ENCODE measurements at places on chromosomes 7 and 10.
A peak's percentile ranks its signal among the peaks of the same experiment; 100 is the strongest.

DNA sequence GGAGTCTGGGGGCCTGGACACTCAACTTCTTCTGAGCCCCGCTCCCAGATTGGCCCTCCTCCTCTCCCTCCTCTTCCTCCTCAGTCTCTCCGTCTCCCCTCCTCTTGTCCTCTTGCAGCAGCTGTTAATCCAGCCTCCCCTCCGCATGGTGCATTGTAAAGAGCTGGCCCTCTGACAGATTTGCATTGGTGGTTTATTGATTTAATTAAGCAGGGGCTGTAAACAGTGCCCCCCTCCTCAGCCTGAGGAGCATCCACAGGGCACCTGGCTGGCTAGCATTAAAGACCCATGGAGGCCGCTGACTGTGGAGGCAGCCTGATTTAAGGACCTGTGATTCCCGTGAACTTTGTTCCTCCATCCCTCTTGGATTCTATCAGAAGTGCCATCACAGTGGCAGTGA, 28.9 kb upstream of the PCBD1 start:
- DNase-seq, result no peak

DNA sequence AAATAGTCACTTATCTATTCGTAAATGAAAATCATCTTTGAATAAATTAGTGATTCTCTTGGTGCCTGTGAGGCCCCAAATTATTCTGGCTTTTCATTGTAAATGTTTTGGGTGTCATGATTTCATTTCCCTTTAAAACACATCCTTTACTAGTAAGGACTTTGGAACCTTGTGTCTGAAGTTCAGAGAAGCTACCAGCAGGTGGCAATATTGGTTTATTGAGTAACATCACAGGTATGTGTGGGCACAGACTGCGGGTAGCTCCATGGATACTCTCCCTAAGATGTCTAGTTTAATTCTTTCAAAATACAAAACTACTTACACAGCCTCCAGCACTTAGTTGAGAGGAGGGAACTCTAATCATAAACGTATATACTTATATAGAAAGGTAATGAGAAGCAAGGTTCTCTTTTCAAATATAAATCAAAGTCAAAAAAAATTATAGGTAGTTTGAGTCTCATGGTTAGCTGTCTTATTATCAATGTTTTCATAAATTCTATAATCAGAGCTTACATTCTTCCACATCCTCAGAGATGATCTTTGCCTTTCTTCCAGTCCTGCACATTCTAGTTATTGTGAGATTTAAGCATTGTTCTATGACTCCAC, 449.6 kb downstream of the GRM8 start:
- DNase-seq, result no peak

GRCh38 chr7:114864278-114864677, 57.6 kb upstream of the MDFIC start:
- DNase-seq, result no peak

- DNase-seq, result no peak
Measured at GRCh38 chr7:44052771-44053365, 8.4 kb downstream of the DBNL start.

DNA sequence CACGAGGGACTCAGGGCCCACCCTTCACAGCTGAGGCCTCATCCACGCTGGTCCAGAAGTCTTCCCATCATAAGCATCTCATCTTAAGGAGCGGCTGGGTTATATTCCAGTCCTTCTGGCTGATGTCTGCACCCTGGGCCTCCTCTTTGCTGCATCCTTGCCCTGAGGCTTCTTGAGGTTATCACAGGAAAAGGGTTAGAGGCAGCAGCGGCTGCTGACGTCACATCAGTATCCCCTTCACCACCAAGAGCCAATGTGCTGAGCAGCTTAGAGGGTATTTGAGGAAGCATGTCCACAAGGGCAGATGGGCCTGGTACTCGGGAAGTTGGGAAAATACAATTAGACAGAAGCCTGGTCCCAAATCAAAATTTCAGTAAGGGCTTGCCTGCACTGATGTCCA, 125.1 kb downstream of the PLXNA4 start:
- DNase-seq, result peak; percentile 44

GRCh38 chr7:159370-160270, 32.8 kb upstream of the FAM20C start:
- DNase-seq, result no peak

DNA sequence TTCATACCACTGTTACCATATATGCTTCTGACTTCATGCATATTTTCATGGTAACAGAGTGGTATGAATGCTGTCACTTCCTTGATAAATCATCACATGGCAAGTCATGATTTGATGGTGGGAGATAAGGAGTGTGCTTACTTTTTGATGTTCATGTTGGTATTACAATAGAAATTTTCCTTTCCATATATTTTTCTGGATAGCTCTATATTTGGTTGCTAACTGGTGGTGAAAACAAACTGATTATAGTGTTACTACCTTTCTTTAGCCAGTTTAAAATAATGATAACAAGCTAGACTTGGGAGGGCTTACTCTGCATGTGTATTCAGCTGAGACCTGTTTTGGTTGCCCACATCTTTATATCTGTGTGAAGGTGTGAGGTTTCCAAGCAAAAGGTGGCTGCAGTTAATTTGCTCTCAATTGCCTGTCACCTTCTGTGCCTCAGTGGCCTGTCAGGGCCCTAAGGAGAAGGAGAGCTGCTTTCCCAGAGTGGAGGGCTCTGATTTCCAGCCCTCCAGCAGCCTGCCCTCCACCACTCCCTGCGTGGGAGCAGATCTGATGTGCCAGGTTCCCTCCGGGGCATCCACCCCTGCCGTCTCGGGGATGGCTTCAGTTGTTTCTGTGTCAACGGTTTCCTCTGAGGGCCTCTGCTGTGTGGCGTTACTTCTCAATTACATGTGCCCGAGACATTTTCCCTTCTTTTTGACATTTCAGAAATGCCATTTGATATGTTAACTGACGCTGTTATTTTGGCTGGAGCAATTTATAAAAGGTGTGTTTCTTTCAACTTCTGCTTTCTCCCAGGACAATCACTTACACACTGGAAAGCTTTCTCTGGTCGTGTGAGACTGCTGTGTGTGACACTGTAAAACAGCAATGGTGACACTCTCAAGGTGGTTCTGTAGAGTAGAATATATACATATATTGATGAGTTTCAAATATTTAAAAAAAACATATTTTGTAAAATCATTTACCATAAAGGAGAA, 107.7 kb upstream of the KLF6 start:
- DNase-seq, result peak; percentile 30

DNA sequence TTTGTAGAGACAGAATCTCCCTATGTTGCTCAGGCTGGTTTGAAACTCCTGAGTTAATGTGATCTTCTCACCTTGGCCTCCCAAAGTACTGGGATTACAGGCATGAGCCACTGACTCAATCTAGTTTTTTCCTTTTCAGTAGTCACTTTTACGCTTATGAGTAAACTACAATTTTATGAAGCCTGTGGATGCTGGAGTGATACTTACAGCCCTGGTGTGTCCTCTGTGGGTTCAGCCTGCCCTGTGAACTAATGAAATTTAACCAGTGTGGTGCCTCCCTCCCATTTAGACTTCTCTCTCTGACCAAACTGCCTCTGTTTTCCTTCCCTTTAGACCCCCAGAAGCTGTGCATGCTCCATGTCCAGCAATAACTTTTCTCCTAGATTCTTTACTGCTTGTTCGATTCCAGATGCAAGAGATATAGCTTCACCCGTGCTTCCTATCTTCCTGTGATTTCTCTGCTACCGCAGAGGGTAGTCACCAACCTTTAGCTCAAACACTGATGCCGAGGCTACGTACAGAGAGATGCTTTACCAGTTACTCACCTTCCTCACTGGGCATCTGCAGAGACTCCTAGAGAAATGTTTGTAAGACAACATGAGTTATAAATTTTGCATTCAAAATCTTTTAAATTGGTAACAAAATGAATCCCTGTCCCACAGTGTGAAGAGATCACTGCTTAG, 90.8 kb downstream of the KIAA1217 start:
- no peak for DNase-seq

DNA sequence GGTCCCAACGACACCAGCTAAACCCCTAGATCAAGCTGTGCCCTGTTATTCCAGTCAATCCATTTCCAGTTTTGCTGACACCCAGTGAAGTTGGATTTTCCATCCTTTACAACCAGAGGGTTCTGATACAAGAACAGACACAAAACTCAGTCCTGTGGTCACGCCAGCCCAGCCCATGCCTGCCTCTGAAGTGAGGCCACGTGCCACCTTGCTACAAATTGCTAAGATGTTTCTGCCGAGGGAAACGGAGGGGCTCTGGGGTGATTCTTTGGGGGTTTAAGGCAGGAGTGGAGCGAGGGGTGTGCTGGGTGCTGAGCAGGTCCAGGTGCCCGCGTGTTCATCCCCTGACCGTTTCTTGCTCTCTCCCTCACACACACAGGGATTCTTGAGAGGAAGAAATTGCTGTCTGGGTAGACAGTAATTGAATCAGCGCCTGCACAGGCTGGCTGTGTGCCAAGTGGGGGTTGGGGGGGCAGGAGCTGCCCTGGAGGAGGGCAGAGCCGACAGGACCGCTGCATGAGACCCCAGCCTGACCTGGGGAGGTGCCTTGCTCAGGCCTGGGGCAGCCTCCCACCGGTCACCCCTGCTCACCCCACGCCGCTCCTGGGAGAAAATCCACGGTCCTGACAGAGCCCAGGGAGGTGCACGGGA, 38.1 kb downstream of the ADAP1 start:
- no peak for DNase-seq

DNA sequence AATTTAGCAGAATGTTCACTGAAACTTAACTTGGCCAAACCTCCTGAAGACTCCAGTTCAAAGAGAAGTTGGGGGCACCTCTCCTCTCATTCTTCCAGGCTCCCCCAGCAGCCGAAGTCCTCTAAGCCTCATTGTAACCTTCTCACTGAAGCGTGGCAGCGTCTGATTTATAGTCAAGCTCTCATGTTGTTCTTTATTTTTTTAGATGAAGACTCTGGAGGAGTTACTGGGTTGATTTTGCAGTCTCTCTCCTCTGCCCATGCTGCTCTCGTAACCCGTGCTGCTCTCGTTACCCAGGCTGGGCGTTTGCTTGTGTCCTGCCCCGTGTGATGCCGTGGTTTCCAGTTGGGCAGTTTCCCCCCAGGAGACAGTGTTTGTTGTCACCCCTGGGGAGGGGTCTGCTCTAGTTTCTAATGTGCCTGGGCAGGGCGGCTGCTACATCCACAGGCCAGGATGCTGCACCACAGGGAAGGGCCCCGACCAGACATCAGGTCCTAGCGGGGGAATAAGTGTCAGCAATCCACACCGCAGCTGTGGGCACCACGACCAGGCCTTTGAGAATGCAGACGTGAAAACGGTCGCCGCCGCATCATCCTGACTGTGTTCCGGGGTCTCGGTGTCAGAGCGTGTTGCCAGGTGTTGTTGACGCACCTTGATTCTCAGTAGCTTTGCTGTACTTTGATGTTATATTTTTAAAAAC, 65.2 kb downstream of the WDR37 start:
- no peak for DNase-seq

DNA sequence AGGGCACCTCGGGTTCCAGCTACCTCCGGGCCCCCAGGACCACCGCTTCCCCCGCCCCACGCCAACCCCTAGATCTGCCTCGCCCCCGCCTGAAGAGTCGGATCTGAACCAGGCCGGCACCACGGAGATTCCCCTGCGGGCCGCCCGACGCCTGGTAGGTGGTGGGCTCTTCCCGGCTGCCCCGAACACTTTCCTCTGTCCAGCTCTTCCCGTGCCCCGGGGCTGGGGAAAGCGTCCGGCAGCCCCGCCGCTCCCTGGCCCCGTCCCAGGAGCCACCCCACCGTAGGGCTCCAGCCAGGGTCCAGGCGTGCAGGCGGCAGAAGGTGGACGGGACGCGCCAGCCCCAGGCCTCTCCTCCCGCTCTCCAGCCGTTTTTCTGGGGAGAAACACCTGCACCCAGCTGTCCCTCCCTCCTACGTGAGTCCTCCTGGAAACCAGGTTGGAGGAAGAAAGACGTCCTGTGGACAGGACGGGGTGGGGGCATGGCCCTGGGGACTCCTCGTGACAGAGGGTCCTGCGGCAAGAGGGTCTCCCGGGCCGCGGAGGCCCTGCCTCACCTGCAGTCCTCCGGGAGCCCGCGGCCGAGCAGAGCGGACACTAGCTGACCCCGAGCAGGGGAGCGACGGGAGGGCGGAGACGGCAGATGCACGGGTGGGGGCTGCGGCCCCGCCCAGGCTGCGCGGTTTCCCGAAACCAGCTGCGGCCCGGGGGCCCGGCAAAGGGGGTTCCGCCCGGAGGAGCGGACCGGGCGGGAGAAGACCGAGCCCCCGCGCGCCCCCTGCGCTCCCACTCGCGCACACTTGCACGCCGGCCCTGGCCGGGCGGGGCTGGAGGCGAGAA, at the start of gene TMEM176B:
TMEM176B (minus strand) TSS at position 624 of the 840 bp plus-strand sequence. CDS start 3,795 bp downstream, outside the sequence.
- DNase-seq, result no peak

GRCh38 chr10:69179089-69179742, 818 bp upstream of the SUPV3L1 start:
- DNase-seq, result no peak

DNA sequence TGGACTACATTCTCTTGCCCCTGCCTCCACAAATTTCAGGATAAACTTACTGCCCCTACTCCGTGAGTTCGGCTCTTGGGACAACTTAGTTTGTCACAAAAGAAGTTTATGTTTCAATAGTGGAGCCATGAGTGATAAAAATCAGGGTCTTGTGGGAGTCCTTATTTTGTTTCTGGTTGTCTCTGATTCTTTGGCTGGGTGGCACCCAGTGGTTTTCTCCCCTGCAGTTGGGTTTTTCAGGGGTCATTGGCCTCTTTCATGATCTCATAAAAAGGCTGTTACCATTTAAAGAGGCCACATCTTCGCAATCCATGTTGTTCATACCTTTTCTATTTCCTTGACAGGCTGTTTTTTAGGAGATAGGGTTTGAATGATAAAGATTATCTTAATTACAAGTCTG, 5.5 kb downstream of the TET1 start:
- no peak for DNase-seq

- no peak for DNase-seq
Measured at GRCh38 chr7:102944241-102944640, 31.4 kb downstream of the LRRC17 start.

- no peak for DNase-seq
Measured at GRCh38 chr10:103784723-103785418, 70.5 kb downstream of the SH3PXD2A start.

DNA sequence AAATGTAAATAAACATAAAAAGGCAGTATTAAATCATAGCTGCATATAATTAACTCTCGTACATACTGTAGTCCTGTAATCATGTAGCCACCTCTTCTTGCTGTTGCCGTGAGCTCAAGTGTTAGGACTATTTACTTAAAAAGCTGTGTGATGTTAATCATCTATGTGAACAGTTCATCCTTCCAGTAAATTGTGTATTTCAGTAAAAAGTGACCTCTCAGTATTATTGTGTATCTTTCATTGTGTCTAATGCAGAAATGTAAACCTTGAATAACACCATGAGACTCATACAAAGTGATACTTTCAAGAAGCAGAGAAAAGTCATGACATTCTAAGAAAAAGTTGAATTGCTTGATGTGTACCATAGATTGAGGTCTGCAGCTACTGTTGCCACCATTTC, 38.0 kb downstream of the ADD3 start:
- DNase-seq, result no peak

- DNase-seq, result no peak
Measured at GRCh38 chr10:93397020-93397419, 85.1 kb downstream of the MYOF start.

DNA sequence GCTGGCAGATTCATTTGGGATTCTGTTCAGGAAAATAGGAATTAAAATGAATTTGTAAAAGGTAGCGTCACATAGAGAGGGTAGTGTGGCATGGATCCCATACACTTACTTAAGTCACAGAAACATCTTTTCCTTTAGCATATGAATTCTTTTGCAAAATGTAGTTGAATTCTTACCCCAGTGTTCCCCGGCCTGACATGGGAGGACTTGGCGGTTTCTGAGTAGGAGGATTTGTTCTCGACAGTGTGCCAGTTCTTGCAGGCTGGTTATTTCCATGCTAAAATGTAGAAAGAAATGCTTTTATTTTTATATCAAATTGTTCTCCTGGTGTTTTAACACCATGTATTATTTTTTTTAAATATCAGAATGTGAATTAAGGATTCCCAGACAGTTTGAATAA, 72.6 kb downstream of the PDSS1 start:
- DNase-seq, result no peak

All from CD8-positive, alpha-beta memory T cell (primary cell).